KBM-7 (cell line): ENCODE measurements at places on chromosomes 16 and 17.

DNA sequence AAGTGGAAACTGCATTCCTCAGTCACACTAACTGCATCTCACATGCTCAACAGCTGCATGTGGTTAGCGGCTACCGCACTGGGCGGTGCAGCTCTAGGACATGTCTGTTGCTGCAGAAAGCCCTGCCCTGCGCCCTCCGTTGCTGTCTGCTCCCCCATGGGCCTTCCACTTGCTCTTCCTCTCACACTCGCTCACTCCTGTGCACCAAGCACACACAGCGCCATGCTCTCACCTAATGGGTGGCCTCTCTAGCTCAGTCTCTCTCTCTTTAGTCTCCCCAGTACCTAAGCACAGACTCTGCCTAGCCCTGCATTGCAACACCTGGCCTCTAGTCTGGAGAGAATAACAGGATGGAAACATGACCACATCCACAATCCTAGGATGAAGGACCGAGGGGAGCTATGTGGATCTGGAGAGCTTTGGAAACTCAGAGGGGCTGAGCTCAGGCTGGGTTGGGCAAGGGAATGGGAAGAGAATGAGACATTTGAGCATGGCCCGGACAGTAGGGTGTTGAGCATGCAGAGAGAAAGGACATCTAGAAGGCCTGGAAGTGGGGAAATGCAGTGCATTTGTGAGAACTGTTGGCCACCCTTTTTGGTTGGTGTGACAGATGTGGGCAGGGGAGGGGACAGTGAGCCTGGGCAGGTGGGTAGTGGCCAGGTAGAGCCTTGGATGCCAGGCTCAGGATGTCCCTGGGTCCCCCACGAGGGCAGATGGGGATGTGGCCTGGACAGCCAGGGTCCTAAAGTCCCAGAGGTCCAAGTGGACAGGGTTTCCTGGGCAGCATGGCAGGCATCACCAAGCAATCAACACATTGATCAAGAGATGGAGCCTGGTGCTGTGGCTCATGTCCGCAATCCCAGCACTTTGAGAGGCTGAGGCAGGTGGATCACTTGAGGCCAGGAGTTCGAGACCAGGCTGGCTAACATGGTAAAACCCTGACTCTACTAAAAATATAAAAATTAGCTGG is 16.1 kb downstream of the SGCA start:
- DNase-seq, result no peak

- DNase-seq, result no peak
These were observed 75.1 kb downstream of the TOX3 start for GRCh38 chr16:52471650-52472370.

DNA sequence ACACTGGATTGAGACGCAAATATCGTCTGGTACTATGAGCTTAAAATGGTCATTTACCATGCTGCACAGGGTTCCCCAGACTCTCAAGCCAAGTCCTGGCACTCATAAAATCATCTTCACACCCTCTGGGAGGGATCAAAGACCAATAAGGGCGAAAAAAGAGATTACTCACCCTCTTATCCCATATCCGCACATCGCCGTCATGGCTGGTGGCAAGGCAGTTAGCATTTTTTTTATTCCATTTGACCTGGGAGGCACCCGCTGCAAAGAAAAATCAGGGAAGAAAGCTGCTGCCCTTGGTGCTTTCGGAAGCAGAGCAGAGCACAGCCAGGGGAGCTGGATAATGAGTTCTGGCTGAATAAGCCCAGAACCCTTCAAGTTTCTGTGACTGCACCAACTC is 42.4 kb downstream of the WDR59 start:
- no peak for DNase-seq

DNA sequence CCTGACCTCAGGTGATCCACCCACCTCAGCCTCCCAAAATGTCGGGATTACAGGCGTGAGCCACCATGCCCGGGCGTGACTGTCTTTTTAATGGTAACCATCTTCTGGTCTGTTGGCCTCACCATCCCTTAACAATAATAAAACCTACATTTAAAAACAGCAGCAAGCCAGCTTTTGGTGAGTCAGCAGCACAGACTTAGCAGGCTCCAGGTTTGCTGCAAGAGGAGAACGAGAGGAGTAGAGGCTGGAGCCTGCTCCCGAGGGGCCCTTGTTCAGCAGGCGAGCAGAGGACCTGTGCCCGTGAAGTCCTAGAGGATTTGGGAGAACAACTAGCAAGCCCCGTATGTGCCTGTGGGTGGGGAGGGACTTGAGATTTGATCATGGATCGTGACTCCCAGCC is 35.7 kb downstream of the MYH13 start:
- no peak for DNase-seq

GRCh38 chr17:57522042-57523005 is 222.8 kb downstream of the CCDC182 start:
- DNase-seq, result peak; percentile 24

- DNase-seq, result no peak
These were observed 44.0 kb downstream of the EPN2 start for GRCh38 chr17:19281161-19281560.

DNA sequence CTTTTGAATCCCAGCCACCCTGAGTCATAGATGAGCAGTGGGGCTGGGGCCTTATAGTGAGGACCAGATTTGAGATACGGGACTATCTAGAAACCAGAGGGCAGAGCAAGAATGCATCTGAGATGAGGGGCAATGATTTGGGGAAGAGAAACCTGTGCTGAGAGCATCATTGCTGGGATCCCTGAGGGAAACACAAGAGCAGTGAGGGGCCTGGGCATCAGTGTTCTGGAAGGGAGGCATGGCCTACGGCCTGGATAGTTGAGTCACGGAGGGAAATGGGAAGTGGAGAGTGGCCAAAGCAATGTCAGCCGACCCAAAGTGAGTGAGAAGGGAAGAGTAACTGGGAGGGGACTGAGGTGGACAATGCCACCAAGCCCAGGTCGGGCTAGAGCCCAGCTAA is 5.2 kb downstream of the CAMTA2 start:
- no peak for DNase-seq

GRCh38 chr16:6926341-6926740 is 406.3 kb upstream of the RBFOX1 start:
- DNase-seq, result no peak
